D341Med (cell line): ENCODE measurements at places on chromosomes 16 and 17.

DNA sequence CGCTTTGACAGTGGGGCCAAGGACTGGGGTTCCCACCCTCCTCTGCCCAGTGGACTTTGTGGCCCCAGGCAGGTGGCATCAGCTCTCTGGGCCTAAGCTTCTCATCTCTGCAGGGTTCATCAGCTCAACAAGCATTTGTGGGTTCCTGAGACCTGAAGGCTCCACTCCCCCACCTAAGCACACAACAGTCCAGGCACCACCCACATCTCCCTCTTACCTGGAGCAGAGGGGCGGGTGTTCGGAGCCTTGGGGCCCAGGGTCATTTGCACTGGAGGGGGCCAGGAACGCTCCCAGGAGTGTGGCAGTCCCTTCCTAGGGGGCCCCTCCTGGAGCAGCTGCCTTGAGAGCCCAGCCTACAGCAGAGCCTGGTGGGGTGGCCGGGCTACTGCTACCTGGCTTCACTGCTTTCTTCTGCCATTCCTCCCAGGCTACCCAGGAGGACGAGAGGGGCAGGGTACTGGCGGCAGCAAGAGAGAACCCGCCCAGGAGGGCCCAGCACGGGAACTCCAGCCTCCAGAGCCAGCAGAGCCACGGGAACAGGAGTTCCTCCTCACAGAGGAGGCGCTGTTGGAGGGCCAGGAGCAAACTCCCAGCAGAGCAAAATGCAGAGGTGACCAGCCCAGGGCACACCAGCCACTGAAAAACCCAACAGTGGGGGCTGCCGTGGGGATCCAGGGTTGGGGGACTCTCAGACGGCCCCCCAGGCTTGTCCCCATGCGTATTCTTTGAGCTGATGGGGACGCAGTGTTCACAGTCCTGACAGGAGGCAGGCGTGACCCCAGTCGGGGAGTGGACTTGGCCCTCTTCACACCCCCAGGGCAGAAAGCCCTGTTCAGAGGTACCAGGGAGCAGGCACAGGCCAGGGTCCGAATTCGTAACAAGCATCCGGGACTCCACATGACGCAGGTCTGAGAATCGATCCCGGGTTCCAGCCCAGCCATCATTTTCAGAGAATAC is 35.1 kb upstream of the SLC38A10 start:
- no peak for DNase-seq

- peak; percentile 66 for DNase-seq
These were observed 956.1 kb upstream of the GOT2 start for GRCh38 chr16:59690216-59690615.

DNA sequence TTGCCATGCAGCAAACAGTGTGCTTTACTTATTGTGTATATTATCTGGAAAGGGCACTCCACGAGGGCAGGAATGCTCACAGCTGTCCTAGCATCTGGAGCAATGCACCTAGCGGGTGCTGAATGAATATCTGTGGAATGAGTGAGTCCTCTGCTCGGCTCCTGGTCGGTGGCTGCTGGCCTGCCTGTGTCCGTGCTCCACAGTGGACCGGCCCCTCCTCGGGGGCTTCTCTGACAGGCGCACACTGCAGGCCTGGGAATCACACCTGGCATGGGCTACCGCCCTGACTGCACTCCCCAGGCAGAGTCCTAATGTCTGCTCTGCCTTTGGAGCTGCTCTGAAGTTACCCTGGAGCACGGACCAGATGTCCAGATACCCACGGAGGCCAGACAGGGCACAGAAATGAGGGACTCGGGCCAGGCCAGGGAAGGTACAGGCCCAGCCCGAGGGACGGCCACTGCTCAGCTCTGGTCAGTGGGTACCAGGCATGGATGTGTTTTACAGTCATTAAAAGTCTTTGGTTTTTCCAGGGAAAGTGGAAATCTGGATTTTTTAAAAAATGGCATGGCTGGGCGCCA is 21.1 kb upstream of the AKTIP start:
- no peak for DNase-seq

DNA sequence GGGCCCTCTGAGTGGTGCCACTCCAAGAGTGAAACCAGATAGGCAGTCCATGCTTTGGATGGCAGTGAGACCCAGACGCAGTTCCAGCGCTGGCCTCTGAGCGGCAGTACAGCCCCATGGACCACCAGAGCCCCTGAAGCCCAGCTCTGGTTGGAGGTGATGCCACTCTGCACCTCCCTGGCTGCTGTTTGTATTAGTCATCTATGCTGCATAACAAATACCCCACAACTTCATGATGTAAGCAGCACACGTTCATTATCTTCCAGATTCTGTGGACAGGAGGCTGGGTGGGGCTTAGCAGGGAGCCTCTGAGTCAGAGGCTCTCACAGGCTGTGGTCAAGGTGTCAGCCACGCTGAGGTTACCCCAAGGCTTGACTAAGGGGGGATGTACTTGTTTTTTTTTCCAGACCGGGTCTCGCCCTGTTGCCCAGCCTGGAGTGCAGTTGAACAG is 5.1 kb upstream of the NME4 start:
- peak; percentile 80 for DNase-seq

DNA sequence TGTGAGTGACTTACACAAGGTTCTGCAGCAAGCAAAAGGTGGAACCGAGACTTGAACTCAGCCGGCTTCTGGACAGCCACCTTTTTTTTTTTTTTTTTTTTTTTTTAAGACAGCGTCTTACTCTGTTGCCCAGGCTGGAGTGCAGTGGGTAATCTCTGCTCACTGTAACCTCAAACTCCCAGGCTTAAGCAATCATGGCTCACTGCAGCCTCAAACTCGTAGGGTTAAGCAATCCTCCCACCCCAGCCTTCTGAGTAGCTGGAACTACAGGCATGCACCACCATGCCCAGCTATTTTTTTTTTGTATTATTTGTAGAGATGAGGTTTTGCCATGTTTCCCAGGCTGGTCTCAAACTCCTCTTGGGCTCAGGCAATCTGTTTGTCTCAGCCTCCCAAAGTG is 55.2 kb upstream of the GOT2 start:
- no peak for DNase-seq

DNA sequence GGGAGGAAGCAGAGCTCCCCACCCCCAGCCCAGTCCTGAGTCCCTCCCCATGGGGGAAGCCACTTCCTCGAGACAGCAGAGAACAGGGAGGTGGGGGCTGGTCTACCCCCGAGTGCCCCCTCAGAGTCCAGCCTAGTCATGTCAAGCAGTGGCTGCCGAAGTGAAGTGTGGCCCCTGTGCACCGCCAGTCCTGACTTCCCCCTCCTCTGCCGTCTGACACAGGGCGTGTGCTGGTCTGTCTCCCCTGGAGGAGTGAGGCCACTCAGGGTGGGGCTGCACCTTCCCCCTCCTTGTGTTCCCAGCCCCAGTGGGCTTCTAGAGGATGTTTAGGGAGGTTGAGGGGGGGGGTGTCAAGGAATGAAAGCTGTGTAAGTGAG is 46.9 kb downstream of the MRC2 start:
- peak; percentile 33 for DNase-seq

DNA sequence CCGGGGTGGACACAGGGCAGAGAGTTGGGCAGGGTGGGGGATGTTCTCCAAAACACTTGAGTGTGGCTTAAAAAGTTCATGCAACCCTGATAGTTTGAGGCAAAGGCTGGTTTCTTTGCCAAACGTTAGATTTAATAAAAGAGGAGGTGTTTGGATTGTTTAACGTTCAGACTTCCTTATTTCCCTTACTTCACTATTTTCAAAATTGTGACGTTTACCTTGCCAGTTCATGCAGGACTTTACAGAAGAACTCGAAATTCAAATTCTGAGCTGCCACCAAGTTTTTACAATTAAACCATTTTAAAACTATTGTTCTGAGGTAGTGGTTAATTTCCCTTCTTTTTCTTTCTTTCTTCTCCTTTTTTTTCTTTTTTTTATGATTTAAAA is 5.5 kb downstream of the SEC14L1 start:
- no peak for DNase-seq

DNA sequence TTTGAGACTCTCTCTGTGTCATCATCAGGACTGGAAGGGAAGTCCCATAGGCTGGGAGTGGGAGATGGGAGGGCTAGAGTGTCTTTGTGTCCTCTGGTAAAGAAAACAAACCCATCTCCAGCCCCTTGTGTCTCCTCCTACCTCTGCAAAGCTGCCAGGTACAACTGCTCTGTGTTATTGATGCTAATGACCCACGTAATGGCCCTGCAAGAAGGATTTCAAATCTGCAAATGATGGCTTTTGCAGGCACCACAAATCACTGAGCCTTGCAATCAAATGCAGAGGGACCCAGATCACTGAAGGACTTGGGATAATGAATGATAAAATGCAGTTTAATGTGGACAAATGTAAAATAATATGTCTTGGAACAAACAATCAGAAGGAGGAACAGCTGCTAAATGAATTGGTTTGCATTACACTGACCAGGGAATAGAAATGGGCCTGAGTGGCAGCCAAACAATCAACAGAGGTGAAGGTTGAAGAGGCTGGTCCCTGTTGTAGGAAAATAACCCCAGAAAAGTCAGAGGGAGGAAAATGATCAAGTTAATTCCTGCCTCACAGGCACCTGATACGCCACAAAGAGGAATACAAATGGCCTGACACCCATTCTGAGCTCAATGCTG is 425.1 kb downstream of the UTP18 start:
- DNase-seq = no peak

DNA sequence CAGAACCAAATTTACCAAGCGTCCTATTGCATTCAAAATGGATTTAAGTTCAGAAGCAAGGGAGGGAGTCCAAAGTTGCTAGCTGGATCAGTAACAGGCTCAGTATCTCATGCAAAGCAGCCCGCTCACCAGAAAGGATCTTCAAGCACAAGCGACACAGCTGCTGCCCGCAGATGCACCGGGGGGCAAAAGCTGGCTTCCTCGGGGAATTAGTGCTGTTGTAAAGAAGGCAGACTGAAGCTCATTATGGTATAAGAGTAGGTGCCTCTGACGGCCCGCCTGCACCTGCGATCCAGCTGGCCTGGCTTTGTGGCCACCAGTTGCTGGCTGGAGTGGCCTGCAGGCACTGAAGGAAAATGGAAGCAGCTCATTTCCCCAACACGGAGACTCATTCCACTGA is 128.4 kb upstream of the RCVRN start:
- DNase-seq = no peak

DNA sequence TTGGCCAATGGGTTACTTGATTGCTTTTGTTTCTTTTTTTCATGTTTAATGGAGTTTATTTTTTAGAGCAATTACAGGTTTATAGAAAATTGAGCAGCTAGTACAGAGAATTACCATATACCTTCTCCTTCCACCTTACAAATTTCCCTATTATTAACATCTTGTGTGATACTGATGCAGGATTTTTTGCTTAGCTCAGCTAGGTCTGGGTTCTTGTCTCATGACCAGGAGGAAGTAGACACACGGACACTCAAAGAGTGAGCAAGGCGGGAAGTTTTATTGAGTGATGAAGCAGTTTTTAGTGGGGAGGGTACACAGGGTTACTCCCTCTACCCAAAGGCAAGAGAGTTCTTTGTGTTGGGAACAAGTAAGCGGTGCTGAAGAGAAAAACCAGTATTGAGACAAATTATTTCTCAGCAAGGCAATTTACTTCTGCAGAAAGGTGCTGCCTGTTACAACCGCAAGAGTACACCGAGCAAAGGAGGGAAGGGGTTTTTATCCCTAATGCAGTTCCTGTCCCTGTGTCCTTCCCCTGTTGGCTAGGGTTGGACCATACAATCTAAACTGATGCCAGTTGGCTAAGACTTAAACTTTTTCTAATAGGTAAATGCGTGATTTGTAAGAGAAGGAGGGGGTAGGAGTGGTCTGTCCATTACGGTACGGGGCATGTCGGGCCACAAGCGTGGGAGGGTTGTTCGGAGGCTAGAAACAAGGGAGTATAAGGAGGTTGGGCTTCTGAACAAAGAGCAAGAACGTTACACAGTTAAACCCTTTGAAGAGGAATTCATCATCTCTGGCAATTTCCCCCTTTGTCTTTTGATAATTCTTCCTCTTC is 26.9 kb downstream of the SEC14L1 start:
- DNase-seq = no peak

GRCh38 chr16:85757341-85757822 is 6.5 kb upstream of the C16orf74 start:
- no peak for DNase-seq

- DNase-seq = peak; percentile 75
These were observed 24.6 kb downstream of the GPT2 start for GRCh38 chr16:46908540-46909372.

- DNase-seq = no peak
These were observed 124.7 kb downstream of the SNX11 start for GRCh38 chr17:48231995-48232959.

DNA sequence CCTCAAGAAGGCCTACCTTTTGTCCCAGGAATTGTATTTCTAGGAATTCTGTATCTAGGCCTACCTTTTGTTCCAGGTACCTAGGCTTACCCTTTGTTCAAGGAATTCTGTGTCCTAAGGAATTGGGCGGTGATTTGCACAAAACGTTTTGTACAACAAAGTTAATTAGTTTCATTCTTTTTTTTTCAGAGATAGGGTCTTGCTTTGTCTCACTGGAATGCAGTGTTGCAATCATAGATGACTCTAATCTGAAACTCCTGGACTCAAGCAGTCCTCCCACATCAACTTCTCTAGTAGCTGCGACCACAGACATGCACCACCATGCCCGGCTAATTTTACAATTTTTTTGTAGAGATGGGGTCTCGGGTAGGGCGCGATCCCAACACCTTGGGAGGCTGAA is 7.0 kb downstream of the CDR2L start:
- no peak for DNase-seq

GRCh38 chr17:42362245-42362961 is 25.8 kb downstream of the STAT3 start:
- DNase-seq = no peak

GRCh38 chr16:72723781-72724180 is 324.1 kb downstream of the ZFHX3 start:
- no peak for DNase-seq

DNA sequence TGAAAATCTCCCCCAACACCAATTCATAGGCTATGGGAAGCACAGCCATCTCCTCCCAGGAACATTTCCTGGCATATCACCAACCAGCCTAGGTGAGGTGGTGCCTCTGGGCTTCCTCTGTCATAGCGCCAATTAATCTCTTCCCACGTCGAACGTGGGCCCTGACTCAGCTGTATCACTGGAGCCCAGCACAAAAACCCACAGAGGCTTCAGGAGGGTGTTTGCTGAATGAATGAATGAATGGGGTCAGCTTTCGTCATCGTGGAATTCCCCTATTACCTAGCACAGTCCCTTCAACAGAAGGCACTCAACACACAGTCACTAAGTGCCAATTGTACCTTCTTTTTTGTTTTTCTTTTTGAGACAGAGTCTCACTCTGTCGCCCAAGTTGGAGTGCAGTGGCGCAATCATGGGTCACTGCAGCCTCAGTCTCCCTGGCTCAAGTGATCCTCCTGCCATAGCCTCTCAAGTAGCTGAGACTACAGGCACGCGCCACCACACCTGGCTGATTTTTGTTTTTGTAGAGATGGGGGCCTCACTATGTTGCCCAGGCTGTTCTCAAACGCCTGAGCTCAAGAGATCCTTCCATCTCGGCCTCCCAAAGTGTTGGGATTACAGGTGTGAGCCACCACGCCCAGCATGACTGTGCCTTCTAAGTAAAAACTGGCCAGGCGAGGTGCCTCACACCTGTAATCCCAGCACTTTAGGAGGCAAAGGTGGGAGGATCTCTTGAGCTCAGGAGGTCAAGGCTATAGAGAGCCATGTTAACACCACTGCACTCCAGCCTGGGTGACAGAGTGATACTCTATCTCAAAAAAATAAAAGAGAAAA is 4.1 kb downstream of the ZNF688 start:
- DNase-seq = no peak

GRCh38 chr16:55955424-55955823 is 80.3 kb upstream of the CES5A start:
- DNase-seq = no peak
